Breast epithelium (tissue), 4 donors: ENCODE measurements at places on chromosomes 13 and 19.
A peak's percentile ranks its signal among the peaks of the same experiment; 100 is the strongest.

GRCh38 chr19:56321989-56322440 lies 7.4 kb upstream of the ZSCAN5A start:
- H3K36me3 ChIP-seq, result no peaks in the 10 kb centered on the region
- H3K27me3 ChIP-seq, result no peaks in the 10 kb centered on the region
- H3K4me1 ChIP-seq, result no peaks in the 10 kb centered on the region

DNA sequence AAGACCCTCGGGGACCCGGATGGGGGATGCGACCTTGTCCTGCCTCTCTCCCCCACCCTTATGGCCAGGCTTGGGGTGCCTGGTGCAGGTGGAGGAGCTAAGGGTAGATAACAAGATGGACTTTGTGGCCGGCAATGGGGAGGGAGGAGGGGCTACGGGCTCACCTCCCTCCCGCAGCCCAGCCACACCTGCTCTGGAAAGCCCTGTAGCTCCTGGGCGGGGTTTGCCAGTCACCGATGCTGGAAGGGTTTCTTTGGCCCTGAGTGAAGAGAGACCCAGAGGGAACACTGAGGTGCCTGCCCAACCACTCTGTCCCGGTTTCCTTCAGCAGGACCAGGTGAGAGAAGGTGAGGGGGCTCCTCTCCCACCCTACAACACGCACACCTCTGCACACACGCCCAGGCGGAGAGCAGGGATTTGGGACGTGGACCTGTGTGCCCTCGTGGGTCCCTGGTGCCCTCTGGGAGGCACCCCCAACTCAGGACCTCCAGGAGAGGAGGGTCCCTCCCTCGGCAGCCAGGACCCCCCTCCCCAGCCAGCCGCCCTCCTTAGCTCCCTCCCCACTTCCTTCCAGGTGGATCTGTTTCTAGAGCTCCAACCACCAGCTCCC lies at the start of gene FUT2:
Gene FUT2 (plus strand): TSS at position 229 of the 610 bp plus-strand sequence. CDS start 6,986 bp downstream, outside the sequence.
- peak within 1 kb of the TSS; percentile 10 for H3K4me3 ChIP-seq
- no peaks in the 10 kb centered on the region for H3K36me3 ChIP-seq
- no peak for DNase-seq
- H3K27ac ChIP-seq, result peak within 1 kb of the TSS; percentile 72
- no peaks in the 10 kb centered on the region for H3K27me3 ChIP-seq

DNA sequence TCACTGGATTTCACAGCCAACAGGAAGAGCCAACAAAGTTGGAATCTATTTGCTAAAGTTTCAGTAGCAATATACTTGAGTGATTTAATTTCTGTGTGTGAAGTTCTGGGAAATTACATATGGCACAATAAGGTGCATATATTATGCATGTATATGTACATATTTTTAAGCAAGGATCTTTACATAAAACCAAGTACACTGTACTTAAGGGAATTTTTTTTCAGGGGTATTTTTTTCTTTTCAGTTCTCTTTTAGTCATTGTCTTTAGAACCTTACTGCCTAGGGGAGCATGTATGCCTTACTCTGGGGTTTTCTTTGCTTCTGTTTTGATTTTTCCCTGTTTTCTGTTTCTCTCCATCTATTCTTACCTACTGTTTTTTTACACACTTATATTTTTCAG lies 7.4 kb downstream of the RAP2A start:
- no peak for DNase-seq
- no peak overlapping the region for H3K4me3 ChIP-seq
- no peaks in the 10 kb centered on the region for H3K4me1 ChIP-seq
- no peaks in the 10 kb centered on the region for H3K36me3 ChIP-seq
- H3K27ac ChIP-seq, result no peak overlapping the region

GRCh38 chr19:32471095-32471494 lies 65.5 kb downstream of the DPY19L3 start:
- H3K27me3 ChIP-seq, result no peaks in the 10 kb centered on the region
- no peak for DNase-seq
- H3K4me3 ChIP-seq, result no peak overlapping the region
- no peak overlapping the region for H3K27ac ChIP-seq

DNA sequence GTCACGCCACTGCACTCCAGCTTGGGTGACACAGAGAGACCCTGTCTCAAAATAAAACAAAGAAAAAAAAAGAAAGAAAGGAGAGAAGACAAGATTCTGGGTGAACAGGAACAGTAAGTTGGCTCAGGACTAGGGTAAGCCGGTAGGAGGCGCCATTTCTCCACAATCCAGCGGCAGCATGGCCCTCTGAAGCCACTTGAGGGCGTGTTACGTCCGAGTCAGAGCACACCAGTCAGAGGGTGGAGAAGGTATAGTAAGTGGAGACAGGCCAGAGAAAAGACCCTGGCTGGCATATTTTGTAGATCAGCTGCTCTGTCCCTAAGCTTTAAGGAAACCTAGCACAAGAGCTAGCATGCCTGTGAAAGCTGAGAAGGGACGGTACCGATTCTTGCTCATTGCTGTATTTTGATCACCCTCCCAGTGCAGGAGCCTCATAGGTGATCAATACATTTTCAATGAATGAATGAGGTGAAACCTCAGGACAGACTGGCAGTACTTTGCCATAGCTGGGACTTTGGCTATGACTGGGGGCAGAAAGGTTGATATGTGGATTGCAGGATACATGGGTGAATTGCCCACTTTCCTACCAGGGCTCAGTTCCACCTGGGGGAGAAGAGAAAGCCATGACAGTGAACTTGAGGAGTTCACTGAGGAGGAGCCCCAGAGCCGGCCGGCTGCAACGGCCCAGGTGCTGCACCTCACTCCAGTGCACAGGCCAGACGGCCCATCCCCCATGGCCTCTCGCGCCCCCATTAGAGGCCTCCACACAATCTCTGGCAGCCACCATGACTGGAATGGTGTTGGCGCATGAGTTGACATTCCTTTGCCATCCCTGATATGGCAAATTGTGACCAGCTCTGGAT lies 23.5 kb downstream of the POU2F2 start:
- no peak for DNase-seq
- H3K27me3 ChIP-seq, result no peaks in the 10 kb centered on the region
- no peak overlapping the region for H3K27ac ChIP-seq
- H3K4me1 ChIP-seq, result no peaks in the 10 kb centered on the region
- no peaks in the 10 kb centered on the region for H3K36me3 ChIP-seq
